LNCaP clone FGC (cell line): ENCODE measurements at places on chromosomes 16 and 17.
A peak's percentile ranks its signal among the peaks of the same experiment; 100 is the strongest.

DNA sequence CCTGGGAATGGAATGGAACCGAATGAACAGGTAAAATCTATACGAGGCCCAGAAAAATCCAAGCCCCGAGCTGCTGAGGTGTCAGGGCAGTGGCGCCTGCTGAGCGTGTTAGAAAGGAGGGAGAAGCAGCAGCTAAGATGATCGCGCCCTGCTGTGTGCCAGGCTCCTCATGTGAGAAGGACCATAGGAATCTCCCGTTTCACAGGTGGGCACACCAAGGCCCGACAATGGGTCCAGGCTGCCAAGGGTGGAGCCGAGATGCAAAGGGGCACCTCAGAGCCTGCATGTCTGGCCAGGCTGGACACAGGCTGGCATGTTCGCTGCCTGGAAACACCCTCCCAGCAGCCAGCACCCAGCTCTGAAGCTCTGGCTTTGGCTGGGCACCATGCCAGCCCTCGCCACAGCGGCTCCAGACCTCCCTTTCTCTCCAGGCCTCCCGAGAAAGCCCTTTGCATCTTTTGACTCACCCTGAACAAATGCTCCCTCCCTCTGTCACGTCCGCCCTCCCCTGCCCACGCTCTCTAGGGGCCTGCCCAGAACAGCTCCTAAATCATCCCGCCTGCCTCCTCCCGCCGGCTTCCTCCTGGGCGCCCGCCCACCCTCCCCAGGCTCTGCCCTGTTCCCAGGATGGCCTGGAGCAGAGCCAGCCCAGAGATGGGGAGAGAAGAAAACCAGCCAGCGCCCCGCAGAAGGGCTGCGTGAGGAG is 217.8 kb upstream of the GSE1 start:
- DNase-seq = no peak

DNA sequence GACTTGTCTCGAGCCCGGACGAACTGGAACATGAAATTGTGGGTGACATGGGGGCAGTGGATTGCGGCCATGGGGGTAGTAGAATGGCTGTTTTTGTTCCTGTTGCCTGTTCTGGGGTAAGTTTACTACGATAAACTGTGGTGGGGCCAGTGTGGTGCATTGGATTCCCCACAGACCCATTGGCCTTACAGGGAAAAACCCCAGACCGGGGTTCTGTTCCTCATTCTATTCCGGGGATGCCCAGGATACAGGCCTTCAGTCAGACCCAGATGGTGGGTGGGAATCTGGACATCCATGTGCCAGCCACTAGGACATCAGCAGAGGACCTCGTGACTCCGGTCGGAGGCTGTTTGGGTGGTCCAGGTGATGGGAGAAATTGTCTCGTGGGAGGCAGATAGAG is 88.1 kb downstream of the ABCC1 start:
- DNase-seq = no peak

GRCh38 chr17:63434951-63435571 is 11.0 kb downstream of the CYB561 start:
- no peak for DNase-seq

DNA sequence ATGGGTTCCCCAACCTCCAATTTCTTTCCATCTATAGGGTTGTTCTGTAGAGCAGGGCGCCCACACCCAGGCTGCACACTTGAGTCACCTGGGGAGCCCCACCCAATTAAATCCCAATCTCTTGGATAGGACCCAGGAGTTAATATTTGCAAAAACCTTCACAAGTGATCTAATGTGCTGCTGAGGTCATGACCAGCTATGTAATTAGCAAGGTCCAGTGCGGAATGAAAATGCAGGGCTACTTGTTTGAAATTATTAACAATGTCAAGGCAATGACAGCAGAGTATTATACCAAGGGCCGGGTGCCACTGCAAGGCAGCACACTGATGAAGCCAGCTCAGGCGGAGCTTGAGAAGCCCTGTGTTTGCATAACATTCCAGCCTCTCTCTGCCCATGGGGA is 302.7 kb downstream of the MAF start:
- no peak for DNase-seq

DNA sequence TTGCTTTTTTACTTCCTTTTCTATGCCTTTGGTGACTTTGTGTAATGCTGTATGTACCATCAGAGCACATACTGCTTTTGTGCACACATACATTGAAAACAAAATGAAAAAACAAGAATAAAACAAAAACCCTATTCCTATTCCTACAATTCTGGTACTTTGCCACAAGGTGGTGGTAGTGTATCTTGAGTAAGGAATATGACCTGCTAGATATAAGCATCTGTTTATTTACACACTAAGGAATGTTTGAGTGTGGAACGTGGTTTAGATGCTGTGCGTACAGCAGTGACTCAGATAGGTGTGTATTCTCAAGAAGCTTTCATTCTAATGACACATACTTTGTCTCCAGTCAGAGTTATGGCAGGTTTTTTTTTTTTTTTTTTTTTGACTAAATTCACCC is 606.2 kb downstream of the WWOX start:
- DNase-seq = peak; percentile 22

DNA sequence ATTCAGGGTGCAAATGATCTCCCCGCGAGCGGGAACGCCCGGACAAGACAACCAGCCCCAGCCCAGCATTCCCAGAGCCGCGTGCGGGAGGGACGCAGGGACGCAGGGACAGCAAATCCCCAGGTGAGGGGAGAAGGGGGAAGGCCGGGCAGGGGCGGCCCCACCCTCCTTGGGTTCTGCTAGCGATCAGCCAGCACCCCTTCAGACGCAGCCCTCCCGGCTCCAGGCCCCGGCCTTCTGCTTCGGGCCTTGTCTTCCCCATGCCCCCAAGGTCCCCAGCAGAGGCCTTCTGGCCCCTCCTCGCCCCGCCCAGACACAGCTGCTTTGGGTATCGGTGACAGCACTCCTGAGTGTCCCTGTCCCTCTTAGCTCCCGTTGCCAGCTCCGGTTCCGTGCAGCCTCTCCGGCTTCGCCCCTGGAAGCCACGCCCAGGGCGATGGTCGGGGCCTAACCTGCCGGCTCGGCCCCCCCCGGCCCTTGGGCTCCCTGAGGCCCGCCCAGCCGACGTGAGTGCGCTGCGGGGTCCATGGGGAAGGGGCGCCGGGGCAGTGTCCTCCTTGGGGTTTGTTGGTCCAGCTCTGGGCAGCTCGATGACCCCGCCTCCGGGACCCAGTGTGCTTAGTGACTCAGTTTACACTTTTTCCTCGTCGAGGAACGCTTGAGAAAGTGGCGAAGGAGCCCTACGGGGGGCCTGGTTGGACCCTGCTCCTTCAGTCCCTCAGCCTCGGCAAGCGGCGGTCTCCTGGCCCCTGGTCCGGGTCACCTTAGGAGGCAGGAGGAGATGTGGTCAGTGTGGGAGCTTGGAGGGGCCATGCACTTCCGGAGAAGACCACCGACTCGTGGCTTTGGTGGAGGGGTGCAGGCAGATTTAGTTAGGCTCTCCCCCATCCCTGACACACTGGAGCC is 50.5 kb upstream of the AMZ2 start:
- no peak for DNase-seq

- no peak for DNase-seq
Observed at GRCh38 chr17:29344201-29344856, 45.8 kb upstream of the TAOK1 start.

- DNase-seq = no peak
Observed at GRCh38 chr17:3740611-3741073, 16.9 kb downstream of the HASPIN start.

DNA sequence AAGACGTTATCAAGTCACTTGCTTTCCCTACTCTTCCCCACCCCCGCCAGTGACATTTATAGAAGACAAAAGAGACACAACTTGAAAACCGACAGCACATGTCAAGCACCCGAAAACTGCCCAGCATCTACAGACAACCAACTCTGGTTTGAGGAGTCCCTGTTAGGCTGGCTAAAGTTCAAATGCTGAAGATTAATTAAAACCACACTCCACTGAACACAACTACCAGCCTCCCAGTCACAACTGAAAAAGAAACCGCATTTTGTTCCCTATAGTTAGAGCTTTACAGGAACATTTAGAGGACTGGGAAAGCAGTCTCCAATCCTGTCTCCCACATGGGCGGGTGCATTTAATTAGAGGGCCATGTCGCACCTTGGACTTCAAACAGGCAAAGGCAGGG is 73.0 kb upstream of the COX10 start:
- no peak for DNase-seq

DNA sequence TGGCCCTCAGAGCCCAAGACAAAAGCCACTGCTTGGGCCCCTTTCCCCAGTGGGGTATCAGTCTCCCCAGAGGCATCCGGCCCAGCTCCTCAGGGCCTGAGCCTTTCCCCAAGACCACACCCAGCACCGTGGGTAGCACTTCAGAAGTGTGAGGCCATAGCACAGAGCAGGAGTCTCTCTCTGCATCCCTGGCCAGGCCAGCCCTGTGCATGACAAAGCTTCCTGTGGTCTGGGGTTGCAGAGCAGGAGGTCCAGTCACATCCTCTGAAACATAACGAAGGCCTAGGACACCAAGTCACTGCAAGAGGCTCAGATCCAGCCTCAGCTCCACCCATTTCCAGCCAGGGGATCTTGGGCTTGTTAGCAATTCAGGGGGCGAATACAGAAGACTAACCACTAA is 56.8 kb upstream of the ZNF423 start:
- DNase-seq = no peak

DNA sequence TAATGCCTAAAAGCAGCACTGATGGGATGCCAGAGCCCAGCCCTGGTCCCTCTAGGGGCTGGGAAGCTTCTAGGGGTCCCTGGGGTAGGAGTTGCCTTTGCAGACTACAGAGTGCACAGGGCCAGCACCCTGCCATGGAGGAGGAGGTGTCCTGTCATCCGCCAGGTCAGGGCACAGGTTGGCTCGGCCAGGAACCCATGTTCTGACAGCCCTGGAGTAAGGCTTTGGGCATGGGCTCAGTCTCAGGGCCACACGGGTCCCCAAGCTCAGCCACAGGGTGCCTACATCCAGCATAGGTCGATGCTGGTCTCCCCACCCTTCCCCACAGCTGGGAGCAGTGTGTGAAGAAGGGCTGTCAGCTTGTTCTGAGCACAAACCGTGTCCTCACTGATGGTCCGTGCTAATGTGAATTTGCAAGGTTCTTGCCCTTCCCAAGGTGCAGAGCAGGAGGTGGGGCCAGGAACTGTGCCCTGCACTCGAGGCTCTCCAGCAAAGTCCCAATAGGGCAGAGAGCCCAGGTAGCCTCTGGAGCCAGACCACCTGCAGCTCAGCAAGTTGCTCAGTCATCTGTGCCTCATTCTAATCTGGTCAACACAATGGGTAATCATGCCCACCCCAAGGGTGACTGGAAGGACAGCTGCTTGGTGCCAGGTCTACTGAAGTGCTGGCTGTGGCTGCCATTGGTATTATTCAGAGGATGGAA is 72.8 kb downstream of the AMFR start:
- no peak for DNase-seq

GRCh38 chr16:78607465-78607864 is 508.0 kb downstream of the WWOX start:
- no peak for DNase-seq

- no peak for DNase-seq
Observed at GRCh38 chr17:55763856-55764255, 13.0 kb downstream of the PCTP start.

DNA sequence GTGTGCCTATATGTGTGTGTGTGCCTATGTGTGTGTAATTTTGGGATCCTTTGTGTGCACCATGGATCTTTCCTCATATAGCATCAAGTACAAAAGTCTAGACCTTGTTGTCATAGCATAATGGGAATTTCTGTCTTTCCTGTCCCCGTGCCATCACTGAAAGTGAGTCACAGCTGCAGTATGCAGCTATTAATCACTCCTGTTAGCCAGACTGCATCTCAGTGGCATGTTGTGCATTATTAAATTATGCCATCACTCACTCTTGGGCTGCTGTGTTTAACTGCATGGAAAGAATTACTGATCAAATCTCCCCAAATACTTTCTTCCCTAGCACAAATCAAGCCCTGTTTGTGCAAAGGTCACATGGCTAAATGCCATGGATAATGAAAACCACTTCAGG is 92.4 kb downstream of the CBLN1 start:
- no peak for DNase-seq

- no peak for DNase-seq
Observed at GRCh38 chr17:47726796-47727703, 6.0 kb upstream of the TBX21 start.

GRCh38 chr16:89061590-89062380 is 31.9 kb upstream of the ACSF3 start:
- DNase-seq = no peak

DNA sequence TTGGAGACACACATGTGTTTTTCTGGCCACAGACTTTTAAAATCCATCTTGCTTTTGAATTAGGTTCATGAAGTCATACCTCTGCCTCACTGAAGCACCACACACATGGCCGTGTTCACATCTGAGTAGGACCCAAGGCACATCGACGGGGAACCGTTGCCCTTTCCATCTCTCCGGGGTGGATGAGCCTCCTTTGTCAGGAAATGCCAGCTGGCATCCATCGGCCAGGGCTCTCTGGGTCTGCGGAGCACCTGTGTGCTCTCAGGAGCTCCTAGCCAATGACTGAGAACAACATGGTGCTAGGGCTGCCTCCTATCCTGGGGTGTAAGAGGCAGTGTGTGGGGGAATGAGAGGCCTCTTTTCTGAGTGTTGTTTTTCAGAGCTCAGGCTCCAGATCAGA is 24.5 kb upstream of the NKD1 start:
- no peak for DNase-seq

- DNase-seq = peak; percentile 98
Observed at GRCh38 chr16:72664509-72665408, 383.2 kb downstream of the ZFHX3 start.

GRCh38 chr17:28057731-28058246 is 15.3 kb downstream of the NLK start:
- peak; percentile 56 for DNase-seq

GRCh38 chr17:69945698-69946185 is 129.3 kb upstream of the KCNJ16 start:
- DNase-seq = no peak

GRCh38 chr16:79618692-79619050 is 18.1 kb upstream of the MAF start:
- no peak for DNase-seq

- DNase-seq = no peak
Observed at GRCh38 chr17:5210614-5211252, 19.1 kb upstream of the ZNF594 start.

GRCh38 chr17:8141741-8142140 is 10.5 kb downstream of the PER1 start:
- DNase-seq = no peak

DNA sequence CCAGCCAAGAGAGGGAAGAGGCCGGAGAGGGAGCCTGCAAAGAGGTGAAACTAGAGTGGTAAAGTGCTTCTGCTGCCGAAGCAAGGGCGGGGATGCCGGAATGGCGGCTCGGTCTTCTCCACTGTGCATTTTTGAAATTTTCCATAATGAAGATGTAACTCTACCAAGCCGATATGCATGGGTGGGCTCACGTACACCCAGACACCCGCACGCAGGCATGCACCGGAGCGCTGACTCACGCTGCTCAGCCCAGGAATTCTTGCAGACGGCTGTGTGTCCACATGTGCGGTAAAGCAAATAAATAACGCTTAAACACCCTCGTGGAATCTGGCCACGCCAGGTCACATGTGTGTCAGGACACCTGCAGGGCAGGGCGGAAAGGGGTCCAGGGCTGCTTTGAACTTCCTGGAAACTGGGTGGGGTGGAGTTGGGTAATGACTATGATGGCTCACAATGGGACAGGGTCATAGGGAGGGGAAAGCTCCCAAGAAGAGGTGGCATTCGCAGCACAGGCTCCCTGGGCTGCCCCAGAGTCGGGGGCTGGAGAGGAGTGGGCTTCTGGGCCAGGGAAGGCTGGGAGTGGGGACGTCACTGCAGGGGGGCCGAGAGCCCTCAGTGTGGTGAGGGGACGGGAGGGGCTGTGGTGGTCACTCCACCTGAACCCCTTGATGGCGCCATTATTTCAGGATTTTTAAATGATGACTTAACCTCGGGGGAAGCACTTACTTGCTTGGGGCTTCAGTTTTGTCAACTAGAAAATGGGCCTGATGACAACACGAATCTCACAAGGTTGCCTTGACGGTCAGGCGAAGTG is 265.5 kb downstream of the PARN start:
- no peak for DNase-seq
